ENCODE measurements at places on chromosomes 7 and 10.

- DNase-seq = no peak
Measured at GRCh38 chr7:158395780-158396278, 191.8 kb downstream of the PTPRN2 start.

GRCh38 chr10:121405549-121405948 lies 192.7 kb downstream of the FGFR2 start:
- DNase-seq = no peak

DNA sequence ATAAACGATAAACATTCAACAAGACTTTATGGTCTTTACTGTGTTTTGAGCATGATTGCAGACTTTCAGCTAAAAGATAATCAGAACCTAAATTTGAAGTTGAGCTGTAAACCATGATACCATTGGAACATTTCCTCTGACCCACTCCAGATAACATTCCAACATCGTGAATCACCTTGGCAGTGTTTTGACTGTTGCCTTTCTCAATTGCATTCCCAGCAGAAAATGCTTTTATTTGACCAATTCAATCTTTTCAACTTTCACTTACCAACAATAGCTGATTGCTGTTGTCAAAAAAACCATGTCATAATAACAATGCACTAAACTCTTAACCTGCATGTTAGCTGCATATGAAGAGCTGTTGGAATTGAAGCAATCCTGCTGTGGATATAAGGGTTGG lies 165.5 kb downstream of the MDFIC start:
- no peak for DNase-seq

DNA sequence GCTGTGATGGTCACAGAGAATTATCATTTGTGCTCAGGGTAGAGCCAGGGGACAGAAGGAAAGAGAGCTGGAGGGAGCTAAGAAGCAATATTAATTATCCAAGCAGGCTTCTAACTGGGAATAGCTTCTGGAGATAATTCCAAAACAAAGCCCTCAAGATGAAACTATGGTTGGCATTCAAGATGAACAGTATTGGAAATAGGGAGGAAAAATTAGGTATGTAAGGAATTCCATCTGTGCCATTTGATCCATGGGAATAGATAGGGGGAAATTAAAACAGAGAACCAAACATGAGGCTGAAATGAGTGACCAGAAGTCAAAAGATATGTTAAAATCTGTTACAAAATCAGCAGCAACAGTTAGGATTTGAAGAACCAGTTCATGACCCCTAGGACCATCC lies 75.3 kb downstream of the NDUFB2 start:
- DNase-seq = no peak

- DNase-seq = no peak
Measured at GRCh38 chr7:28364082-28364481, 48.2 kb upstream of the CREB5 start.

DNA sequence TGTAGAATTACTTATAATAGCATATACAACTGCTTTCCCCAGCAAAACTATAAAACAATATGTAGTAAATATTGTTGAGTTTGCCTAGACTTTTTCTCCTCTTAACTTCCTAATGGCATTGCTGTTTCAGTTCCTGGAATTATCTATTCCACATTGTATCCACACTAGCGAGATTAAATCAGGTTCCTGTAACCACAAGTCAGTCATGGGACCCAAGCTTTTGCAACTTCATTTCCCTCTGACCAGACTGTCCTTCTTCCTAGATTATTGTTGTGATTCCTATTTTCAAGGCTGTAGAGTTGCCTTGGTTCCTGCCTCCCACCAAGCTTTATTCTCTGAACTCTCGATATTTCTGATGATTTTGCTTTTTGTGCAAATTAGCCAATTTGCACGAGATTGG lies 173.3 kb upstream of the ZNF804B start:
- DNase-seq = no peak

GRCh38 chr7:104862719-104863118 lies 151.3 kb upstream of the KMT2E start:
- no peak for DNase-seq

- DNase-seq = no peak
Measured at GRCh38 chr7:14859267-14859666, 43.3 kb downstream of the DGKB start.

GRCh38 chr10:91227576-91227975 lies 7.1 kb downstream of the PCGF5 start:
- no peak for DNase-seq

GRCh38 chr7:50594136-50594535 lies 28.9 kb upstream of the DDC start:
- DNase-seq = no peak

DNA sequence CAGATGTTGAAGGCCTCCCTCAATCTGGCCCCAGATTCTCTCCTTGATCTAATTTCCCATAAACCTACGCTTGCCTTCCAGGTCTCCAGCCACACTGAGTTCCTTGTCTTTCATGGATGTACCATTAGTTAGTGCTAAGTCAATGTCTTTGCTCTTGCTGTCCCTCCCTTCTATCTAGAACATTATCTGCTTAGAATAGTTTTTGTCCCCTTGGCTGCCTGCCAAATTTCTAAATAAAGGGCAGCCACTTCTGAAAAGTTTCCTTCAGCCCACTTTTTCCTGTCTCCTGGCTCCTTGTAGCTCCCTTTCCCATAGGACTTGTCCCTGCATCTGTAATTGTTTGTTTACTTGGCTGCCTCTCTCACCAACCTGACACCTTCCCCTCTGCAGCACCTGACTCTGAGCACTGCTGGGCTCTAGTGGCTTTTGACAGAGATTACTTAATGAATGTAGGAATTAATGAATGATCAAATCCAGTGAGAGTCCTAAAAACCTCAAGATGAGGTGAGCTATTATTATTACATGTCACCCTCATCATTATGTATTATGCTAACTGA lies 58.3 kb downstream of the CXCL12 start:
- no peak for DNase-seq

DNA sequence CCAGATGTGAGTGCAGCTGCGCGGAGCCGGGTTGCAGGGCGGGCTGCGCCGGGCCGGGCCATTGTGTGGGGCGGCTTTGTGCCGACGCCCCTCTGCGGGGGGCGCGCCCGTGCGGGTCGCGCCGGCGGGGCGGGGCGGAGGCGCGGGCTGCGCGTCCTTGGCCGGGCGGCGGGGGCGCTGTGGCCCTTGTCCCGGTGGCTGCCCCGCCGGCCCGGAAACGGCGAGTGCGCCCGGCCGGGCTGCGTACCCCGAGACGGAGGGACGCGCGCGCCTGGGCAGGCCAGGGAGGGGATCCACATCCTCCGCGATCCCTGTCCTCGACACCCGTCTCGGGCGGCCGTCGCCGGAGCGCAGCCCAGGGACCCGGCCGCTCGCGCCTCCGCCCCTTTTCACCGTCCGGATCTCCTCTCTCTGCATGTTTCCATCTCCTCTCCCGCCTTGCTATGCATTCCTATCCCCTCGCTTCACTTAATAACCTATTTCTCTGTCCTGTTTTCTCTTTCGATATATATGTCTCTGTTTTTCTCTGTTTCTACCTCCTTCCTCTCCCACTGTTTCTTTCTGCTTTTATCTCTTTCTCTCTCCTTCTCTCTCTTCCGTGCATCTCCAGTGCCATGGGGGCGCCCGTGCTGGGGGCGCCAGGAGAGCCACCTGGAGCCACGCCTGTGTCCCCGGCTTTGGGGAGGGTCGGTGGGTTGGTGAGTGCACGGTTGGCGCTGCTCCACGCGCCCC lies 765 bp downstream of the PFKFB3 start:
- DNase-seq = no peak

DNA sequence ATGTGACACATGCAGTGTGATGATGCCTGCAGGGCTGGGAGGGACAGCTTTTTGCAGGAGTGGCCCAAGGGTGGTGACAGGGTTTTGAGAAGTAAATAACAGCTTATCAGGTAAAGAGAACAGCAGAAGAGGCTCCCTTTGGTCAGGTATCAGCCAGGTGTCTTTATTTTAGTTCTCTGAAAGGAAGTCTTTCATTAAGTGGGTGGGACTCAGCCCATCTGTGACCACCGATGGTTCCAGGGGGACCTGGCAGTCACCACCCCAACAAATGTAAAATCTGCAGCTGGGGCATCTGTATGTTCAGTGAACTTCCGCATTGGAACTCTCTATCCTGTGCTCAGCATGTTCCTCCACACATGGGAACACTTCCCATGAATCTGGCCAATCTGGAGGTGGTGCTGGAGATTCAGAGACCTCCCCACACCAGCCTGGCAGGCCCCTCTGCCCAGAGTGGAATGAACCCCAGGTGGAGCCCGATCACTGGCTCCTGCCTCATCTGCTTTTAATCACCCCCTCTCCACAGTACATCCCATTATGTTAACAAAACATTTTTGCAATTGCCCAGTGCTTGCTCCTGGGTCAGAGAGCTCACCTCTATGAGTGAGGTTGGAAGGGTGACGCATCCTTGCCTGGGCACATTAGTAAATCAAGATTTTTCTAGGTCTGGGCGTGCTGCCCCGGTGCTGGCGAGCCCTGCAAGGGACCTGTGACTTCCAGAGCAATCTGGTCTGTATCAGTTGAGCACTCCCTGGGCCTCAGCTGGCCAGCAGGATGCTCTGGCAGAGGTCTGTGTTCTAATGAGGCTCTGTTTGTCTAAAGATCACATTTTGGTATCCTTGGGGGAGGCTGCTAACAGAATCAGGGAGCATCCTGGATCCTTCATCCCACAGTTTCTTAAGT lies 140.4 kb upstream of the GDF10 start:
- no peak for DNase-seq

GRCh38 chr10:86668297-86669165 lies at the start of gene LDB3:
TSS of gene LDB3 (plus strand) at chr10:86668511. CDS start at chr10:86668692, 181 bp downstream.
- no peak for DNase-seq

GRCh38 chr7:80835251-80835650 lies 83.6 kb downstream of the SEMA3C start:
- no peak for DNase-seq

GRCh38 chr7:26609532-26609931 lies 254.9 kb downstream of the SKAP2 start:
- no peak for DNase-seq

- no peak for DNase-seq
Measured at GRCh38 chr10:48807791-48808470, 123.3 kb downstream of the WDFY4 start.

DNA sequence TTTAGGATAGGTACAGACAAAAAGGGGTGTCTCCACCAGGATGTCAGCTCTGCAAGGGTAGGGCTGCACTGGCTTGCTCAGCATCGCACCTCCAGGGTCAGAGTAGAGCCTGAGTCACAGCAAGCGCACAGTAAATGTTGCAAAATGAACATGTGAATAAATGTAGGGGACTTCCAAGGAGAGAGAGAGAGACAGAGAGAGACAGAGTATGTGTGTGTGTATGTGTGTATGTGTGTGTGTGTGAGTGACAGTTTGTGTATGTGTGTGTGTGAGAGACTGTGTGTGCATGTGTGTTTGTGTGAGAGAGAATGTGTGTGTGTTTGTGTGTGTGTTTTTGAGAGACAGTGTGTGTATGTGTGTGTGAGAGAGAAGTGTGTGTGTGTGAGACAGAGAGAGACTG lies 163.3 kb downstream of the RPS24 start:
- no peak for DNase-seq

DNA sequence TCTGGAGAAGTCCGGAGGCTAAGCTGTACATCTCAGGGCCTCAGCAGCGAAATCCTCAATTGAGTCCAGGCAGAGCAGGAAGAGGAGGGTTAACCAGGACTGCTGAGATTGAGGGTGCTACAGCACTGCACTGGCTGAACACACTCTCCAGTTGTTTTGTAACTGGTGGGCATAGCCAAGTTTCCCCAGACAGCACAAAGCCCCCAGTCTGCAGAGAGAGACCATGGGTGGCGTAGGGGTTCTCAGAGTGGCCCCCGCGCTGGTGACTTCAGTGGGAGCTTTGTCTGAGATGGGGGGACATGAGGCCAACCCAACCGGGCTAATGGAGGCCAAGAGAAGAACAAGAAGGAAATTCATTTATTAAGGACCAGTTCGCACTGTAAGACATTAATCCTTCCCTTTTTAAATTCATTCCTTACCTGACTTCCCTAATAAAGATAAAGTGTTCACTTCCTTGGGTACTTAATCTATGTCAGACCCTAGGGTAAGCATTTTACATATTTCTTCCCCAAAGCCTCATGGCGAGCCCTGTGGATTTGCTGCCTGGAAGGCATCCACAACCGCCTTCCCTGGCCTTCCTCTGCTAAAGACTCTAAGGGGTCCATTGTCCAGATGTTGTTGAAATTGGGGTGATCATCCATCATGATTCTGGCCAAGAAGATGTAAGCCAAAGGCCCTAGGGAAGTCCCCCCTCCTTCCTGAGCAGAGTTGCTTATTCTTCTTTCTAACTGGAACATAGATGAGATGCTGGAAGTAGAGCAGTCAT lies 121.4 kb upstream of the CHST15 start:
- DNase-seq = no peak

GRCh38 chr7:75033064-75033463 lies 40.5 kb downstream of the RCC1L start:
- no peak for DNase-seq

DNA sequence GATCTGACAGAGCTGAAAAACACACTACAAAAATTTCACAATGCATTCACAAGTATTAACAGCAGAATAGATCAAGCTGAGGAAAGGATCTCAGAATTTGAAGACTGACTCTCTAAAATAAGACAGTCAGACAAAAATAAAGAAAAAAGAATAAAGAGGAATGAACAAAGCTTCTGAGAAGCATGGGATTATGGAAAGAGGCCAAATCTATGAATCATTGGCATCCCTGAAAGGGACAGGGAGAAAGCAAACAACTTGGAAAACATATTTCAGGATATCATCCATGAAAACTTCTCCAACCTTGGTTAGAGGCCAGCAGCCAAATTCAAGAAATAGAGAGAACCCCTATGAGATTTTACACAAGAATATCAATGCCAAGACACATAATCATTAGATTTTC lies 804.8 kb upstream of the IGFBP3 start:
- DNase-seq = no peak

DNA sequence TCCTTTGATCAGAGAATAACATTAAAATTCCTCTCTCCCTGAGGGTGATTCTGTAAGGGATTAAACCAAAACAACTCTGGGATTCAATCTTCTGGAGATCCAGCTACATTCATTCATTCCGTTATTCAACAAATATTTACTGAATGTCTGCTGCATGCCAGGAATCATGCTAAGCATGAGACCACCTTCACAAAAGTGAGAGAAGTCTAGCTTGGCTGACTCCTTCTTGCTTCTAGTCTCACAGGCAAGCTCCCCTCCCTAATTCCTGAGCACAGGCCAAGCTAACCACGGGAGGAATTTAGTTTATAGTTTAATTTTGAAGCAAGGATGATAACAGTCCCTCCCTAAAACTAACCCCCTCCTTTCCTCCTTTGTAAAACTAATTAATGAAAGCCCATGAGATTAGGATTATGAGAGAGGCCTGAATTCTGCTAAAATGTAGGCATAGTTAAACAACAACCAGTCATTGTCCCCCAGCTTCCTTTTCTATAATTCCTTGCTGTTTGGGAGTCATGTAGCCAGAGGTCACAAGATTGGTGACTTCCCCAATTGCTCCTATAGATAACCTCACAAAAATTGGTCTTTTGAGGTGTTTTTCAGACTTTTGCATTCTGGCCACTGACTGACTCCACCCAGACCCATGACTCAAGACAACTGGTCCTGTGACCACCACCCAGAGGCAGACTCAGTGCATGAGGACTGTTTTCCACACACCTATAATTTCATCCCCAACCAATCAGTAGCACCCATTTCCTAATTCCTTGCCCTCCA lies 113.5 kb downstream of the ITGB8 start:
- DNase-seq = no peak

GRCh38 chr7:155913719-155914118 lies 101.5 kb upstream of the SHH start:
- DNase-seq = no peak

- no peak for DNase-seq
Measured at GRCh38 chr7:19816128-19816527, 42.7 kb upstream of the TMEM196 start.

GRCh38 chr10:103838862-103839518 lies 16.4 kb downstream of the SH3PXD2A start:
- DNase-seq = no peak

- DNase-seq = no peak
Measured at GRCh38 chr10:18472977-18473376, 178.4 kb downstream of the NSUN6 start.

GRCh38 chr10:75994357-75995040 lies 563.1 kb downstream of the LRMDA start:
- no peak for DNase-seq
